ENCODE measurements at places on chromosomes 2 and 18.
A peak's percentile ranks its signal among the peaks of the same experiment; 100 is the strongest.

GRCh38 chr2:224957540-224958461 lies 84.5 kb downstream of the DOCK10 start:
- DNase-seq, result no peak

DNA sequence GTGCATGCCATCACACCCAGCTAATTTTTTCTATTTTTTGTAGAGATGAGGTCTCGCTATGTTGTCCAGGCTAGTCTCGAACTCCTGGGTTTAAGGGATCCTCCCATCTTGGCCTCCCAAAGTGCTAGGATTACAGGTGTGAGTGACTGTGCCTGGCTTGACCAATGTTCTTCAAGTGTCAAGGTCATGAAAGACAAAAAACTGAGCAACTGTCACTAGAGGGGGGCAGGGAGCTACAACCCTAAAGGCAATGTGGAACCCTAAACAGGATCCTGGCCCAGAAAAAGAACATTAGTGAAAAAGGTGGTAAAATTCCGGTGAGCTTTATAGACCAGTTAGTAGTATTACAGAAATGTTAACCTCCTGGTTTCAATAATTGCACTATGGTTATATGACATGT lies 7.3 kb downstream of the MYO5B start:
- no peak for DNase-seq

DNA sequence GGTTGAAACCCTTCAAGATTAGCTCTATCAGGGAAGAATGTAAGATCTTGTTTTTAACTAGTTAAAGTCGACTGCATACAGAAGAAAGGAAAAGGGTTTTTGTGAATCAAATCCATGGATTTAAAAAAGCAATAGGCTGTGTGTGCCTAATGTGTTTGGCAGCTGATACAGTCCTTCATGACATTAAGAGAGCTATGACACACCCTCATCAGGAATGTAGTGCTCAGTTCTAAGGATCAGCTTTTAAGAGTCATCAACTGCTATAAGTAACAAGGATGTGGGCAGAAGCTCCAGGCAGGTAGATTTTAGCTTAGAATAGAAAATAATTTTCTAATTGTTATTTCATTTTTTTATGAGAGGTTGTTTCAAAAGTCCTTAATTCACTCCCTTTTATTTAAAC lies 52.9 kb downstream of the PPP1R1C start:
- peak; percentile 68 for DNase-seq

GRCh38 chr2:116687371-116687770 lies 1127.1 kb upstream of the DDX18 start:
- no peak for DNase-seq

DNA sequence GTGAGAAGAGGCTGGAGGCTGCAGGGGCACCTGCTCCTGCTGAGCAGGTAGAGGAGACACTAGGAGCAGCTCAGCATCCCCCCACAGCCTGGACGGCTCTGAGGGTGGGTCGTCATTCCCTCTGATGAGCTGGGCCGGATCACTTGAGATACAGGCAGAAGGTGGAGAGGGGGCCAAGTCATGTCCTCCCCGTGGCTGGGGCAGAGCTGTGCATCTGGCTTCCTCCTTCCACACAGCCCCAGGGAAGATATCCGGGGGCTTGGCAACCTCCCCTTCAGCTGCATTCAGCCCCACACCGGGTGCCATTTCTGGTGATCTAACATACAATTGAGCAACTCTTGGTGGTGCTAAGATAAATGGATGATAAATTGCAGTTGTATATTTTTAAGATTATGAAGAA lies 236.9 kb downstream of the LDLRAD4 start:
- DNase-seq, result no peak

- no peak for DNase-seq
Measured at GRCh38 chr2:231300722-231301076, 94.8 kb upstream of the B3GNT7 start.
